ENCODE measurements at places on chromosomes 13 and 19.

DNA sequence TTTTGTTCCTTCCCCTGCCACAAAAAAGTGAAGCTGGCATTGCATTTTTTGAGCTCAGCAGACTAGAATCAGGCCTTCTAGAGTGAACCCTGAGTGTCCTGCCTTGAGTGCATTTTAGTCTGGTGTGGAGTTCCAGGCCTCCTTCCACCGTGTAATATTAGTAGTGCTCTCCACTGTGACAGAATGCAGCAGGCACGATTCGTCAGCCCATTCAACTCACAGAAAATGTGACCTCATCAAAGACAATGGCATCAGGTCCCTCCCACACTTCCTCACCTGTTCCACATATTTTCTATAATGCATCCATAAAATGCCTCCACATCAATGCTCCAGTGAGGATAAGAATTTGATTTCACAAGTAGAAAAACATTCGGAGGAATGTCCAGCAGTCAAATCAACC, 227.6 kb downstream of the FGF9 start:
- no peak for DNase-seq

DNA sequence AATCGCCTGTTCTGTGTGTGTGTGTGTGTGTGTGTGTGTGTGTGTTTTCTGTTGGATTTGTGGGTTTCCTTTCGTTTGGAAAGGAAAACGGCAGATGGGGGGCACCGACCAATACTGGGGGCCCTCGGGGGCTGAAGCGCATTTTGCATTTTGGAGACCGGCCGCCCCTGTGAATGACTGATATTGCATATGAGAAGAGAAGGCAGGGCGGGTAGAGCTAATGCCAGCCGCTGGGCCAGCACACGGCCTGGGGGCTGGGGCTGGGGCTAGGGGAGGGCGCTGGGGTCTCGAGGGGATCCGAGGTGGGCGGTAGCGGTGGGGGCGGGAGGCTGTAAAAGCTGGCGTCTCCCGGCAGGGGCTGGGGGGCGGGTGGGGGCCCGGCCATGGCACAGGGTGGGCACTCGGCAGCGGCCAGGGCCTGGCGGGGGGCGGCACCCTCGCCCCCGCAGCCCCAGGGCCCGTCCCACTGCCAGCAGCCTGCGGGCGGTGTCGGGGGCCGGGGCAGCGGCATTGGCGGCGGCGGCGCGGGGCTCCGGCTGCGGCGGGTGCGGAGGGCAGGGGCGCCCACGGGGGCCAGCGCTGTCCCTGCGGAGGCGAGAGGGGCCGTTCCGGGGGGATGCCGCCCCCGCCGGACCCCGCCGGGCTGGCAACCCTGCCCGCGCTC, 11.2 kb downstream of the ANO8 start:
- no peak for DNase-seq

DNA sequence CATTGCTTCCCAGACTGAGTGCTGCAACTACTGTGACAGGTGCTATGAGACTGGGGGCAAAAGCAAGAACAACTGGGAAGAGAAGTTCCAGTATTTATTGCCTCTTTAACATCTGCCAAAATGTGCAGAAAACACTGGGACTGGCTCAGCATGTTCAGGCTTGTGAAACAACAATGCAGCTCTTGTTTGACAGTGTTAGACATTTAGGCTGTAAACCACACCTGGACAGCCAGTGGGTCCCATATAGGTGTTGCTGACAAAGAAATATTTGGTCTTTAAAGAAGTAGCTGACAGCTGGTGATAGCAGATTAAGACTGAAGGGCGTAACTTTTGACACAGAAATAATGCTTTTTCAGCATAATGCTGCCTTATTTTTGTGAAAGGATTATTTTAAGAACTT, 88.1 kb downstream of the STOML3 start:
- DNase-seq, result no peak

DNA sequence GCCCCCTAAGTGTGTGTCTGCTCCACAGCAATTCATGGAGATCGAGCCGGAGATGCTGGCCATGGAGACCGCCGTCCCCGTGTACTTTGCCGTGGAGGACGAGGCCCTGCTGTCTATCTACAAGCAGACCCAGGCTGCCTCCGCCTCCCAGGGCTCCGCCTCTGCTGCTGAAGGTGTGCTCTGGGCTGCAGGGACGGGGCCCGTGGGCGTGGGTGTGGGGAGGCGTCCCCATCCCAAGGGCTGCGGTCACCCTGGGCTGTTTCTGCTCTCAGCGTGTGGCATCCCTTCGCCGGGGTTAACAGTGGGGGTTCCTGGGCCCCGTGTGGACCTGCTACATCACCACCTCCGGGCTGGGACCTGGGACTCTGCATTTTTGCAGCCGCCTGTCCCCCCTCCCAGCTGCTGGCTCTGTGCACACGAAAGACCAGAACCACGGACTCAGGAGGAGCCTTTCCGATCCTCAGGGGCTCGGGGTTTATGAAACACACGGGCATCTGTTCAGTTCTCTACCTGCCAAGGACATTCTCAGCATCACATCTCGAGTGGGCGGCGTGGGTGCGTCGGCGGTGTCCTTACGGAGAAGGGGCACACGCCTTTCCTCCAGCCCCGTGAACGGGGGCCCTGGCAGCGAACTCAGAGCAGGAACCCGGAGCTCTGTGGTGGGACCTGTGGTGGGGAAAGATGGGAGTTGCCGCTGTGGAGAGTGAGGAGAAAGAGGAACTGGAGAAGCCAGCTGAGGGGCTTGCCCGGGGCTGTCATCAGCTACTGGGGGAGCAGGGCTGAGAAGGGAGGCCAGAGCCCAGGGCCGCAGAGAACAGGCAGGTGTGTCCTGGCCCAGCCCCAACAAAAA, 7.8 kb downstream of the NCLN start:
- no peak for DNase-seq

- DNase-seq, result no peak
Measured at GRCh38 chr19:19747357-19748220, 14.7 kb upstream of the ZNF14 start.

DNA sequence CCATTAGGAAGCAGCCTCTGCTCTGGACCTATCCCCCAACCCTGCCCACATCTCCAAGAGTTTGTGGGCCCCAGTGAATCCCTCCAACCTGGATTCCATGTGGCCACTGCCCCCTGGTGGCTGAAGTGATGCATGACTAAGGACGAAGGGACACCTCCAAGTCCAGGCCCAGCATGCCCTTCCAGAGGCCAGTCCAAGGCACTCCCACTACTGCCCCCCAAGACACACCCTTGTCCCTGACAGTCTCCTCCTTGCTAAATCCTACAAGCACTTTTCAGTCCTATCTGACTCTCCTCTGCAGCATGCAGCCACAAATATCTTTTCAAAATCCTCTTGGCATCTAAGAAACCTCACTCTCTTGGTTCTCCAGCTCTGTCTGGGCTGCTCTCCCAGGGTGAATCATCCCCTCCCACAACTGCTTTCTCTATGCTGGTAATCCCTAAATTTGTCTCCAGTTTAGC, 33.0 kb downstream of the DEDD2 start:
- peak; percentile 81 for DNase-seq

DNA sequence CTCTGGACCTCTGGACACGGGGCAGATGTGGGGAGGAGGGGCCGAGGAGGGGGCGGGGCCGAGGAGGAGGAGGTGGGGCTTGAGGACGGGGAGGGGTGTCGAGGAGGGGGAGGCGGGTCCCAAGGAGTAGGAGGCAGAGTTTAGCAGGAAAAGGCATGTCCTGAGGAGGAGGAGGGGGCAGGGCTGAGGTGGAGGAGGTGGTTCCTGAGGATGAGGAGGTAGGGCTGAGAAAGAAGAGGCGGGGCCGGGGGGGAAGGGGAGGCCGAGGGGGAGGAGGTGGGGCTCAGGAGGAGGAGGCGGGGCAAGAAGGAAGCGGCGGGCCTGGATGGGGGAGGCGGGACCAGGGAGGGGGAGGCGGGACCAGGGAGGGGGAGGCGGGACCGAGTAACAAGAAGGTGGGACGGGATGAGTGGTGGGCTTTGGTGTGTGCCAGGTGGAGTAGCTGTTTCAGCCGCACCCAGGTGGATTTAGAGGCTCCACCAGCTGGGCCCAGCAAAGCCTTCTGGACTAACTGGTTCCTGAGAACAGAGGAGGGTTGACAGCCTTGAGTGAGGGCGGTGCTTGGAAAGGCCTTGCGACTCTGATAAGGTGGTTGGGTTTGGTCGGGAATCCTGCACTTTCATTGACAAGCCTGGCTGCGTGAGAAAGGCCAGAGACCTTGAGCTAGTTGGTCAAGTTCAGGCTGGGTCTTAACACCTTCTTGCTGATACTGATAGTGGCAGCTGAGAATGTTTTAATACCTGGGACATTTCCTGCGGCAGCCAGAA, 7.7 kb downstream of the TECR start:
- no peak for DNase-seq

DNA sequence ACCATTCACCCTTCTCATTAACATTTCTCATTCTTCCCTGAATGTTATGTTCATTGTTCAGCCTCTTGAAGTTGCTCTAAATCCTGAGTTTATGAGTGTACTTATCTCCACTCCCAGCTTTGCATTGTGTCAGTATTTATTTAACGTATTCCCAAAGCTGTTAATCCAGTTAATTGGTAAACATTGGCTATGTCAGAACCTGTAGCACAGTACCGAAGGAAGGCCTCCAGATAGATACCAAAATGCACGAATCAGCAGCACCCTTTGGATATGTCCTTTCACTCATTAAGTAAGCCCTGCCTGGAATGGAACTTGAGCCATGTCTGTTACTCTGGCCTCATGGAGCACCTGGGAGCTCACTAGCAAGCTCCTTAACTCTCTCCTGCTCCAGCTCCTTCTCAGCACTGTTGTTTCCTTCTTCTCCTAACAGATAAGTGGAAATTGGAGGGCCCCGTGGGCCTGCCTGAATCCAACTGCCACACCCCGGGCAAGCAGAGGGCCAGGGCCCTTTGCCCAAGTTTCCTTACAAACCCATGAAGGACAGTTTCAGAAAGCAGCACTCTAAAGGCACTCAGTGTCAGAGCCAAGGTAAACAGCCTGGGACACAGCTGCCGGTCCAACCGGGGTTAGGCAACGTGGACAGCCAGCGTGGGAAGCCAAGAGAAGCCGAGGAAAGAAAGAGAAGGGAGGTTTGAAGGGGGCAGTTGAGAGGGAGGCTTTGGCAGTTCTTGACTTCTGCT, 155.0 kb upstream of the SERP2 start:
- peak; percentile 59 for DNase-seq

GRCh38 chr13:84566780-84567179, 684.5 kb upstream of the SLITRK1 start:
- DNase-seq, result no peak

DNA sequence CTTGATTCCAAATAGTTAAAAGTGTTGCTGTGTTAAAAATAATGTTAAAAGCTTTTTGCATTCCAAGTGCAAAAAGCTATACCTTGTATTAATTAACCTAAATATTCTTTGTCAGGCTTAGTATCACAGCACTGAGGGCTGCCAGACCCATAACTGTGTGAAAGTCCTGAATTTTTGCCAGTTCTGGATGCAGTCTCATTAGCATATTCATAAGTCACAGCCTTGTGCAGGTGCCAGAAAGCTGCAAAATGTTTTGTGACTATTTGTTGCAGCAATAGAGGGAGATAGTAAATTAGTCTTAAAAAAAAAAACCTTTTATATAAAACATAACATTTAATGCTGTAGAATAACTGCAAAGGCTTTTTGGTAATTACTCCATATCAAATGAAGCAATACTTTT, 56.6 kb downstream of the SLITRK1 start:
- DNase-seq, result no peak

DNA sequence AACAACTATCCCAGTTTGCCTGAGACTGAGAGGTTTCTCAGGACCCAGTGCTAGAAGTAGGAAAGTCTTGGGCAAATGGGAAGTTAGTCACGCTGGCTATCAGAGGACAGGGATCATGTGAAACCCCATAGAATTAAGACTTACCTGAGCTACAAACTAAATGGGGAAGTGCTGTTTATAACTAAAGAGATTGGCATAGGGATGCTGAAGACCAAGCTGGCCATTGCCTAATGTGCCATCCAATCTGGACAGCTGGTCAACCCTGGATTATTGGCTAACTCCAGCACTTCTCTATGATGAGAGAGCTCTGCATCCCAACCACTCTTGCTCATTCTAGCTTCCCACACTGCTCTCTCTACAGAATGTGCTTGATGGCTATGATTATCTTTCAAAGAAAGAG, 216.1 kb downstream of the TDRD3 start:
- DNase-seq, result no peak

DNA sequence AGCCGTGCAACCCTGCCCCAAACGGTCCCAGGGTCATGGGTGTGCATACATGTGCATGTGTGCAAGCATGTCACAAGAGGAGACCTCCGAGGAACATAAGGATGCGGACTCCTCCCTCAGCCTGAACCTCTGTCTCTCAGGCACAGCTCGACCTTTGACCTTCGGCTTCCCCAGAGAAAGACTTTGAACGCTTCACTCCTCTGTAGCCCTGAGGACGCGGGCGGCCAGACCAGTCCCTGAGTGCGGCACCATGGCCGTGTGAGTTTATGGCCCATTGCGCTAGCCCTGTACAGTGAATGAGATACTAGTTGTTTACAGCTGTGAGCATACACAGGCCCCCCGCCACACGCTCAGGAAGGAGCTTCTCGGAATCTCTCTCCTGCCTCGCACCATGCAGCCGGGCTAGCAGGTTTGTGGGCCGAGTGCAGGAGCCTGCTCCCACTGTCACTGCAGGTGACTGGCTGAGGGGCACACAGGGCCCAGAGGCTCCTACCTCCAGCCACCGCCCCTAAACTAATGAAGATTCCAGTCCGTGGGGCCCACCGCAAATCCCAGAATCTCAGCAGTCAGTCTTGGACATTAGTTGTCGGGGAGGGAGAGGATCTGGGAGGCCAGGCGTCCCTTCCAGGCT, 10.8 kb downstream of the RASA3 start:
- no peak for DNase-seq

DNA sequence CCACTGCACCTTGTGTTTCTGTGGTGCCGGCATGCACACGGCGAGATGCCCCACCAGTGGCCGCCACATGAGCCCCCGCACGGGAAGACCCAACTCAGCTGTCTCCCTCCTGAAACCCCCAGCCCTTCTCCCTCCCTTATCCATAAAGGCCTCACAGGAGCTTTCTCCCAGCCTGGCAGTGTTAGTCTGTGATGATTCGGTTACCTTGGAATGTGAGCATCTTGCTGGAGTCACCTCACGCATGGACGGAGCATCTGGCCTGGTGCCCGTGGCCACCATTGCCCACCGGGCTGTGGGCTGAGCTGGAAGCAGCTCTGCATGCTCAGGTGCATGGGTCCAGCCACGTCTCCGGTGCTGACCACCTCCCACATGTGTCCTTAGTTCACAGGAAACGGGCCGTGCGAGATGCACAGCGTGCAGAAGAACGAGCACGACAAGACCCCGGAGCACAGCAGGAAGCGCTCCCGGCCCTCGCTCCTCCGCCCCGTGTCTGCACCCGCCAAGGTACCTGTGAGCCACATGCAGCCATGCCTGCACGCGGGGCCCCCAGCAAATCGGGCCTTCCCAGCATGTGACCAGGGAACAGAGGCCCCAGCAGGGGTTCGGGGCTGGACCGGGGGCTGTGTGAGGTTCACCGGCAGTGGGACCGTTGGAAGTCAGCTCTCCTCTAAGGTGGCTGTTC, 22.0 kb downstream of the SIN3B start:
- no peak for DNase-seq

GRCh38 chr13:100810481-100810880, 135.9 kb upstream of the TMTC4 start:
- DNase-seq, result peak; percentile 32

GRCh38 chr19:7862413-7862951, 11.7 kb downstream of the PRR36 start:
- DNase-seq, result peak; percentile 58
